Esophagus squamous epithelium (tissue), 5 donors: ENCODE measurements at places on chromosomes 4 and X.

DNA sequence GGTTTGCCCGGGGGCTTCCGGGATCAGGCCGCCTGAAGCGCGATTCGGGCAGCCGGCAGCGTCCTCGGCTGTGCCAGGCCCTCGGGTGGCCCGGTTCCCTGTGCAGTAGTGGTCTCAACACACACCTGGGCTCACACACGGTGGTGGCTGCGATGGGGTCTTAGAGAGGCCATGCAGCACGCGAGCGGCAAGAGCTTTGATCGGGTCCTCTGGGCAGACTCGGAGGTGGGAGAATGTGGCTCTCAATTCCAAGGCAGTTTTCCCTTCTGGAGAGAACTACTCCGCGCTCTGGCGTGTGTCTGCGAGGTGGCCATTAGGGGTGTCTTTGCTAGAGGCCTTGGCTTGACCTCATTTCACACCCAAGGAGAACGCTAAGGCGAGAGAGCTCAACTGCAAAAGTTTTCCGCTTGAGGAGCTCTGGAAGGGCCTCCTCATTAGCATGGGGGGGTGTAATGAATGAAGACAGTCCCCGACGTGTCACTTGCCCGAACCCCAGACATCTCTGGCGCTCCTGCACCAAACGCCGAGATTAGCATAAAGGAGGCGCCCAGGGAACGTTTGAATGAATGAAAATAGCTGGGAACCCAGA, 771 bp upstream of the RBPJ start:
- no peak for DNase-seq

- DNase-seq: no peak
Observed at GRCh38 chrX:38312436-38312835, 14.9 kb downstream of the RPGR start.

GRCh38 chr4:151771664-151772063, 10.9 kb upstream of the GATB start:
- no peak for DNase-seq

- DNase-seq: no peak
Observed at GRCh38 chr4:71604785-71605184, 179.1 kb downstream of the GC start.

DNA sequence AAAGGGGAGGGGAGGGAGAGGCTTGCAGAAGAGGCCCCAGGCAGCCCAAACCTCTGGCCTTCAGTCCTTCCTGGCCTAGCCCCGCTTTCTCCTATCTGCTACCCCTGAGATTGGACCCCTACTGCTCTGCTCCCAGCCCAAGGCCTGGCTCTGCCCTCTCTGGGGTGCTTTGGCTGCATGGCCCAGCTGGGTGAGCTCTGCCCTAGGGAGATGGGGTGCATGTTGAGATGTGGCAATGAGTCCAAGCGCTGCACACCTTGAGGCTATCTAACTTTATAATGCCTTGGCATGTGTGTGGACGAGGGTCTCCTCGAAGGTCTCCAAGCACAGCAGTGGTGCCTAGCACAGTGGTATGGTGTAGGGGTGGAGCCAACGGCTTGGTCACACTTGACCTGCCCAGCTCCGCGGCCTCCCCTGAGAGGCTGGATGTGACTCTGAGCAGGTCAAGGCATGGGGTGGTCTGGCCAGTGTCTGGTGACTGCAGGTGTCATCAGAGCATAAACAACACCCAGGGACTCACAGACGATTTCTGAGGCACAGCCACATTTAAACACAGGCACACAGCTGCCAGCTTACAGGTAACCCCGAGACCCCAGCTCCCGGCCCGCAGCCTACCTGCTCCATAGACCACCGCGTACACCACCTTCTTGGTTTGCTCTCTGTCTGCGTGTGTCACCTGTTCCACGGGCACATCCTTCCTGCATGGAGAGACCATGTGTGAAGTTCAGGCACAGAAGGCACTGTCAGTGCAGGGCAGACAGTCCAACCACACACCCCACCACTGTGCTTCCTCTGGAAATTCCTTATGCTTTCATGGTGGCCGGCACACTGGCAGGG, 36.3 kb downstream of the NAT8L start:
- no peak for DNase-seq

- DNase-seq: no peak
Observed at GRCh38 chr4:4339504-4340085, 47.3 kb upstream of the NSG1 start.

- no peak for DNase-seq
Observed at GRCh38 chr4:16785793-16786527, 112.5 kb downstream of the LDB2 start.

DNA sequence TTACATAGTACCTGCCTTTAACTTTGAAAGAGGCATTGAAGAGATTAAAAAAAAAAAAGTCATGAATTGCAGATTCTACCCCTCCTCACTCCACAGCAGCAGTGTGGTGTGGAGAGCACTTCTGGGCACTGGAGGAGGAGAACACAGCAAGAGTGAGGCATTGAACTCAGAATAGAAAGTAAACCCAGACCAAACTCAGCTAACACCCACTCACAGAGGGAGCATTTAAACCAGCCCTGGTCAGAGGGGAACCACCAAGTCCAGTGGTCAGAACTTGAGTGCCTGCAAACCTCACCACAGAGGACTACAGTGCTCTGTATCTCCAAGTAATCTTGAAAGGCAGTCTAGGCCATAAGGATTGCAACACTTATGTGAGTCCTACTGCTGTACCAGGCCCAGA, 15.6 kb upstream of the UGT2A1 start:
- no peak for DNase-seq

DNA sequence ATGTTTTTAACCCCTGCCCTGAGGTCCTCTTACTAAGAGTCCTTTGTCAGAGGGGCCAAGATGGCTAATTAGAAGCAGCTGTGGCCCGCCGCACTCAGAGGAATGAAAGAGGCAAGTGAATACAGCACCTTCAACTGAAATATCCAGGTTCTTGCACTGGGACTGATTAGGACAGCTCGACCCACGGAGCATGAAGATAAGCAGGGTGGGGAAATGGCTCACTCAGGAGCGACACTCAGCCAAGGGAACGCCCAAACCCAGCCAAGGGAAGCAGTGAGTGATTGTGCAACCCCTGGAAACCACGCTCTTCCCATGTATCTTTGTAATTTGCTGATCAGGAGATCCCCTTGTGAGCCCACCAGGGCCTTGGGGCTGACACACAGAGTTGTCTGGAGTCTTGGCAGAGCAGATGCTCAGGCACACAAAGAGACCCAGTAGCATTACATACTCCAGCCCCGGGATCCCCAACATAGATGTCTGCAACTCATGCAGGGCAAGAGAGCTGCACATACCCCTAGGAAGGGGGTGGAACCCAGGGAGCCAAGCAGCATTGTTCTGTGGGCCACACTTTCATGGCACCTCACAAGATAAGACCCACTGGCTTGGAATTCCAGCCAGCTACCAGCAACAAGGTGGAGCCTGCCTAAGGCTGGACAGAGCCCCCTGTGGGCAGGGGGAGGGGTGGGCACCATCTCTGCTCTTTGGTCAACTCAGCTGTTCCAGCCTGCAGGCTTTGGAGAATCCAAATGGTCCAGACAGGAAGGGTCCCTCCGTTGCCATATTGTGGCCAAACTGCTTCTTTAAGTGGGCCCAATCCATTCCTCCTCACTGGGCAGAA, 23.3 kb downstream of the F8A3 start:
- no peak for DNase-seq

GRCh38 chrX:32084757-32085156, 1012.9 kb upstream of the FTHL17 start:
- no peak for DNase-seq

DNA sequence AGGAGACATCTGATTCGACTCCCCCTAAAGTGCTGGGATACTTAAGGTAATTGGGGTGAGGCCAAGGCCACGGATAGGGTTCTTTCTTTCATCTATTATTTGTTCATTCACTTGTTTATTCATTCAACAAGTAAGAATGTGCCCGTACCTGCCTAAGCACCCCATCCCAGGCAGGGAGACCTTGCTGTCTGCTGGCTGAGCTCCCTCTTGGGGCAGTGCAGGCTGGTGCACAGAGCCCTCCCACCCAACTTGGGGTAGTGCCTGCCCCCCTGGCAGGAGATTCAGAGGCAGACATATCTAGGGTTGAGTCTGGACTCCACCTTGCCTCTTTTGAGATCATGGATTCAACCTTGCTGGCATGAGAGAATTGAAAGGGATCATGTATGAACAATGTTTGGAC, 95.7 kb downstream of the DRD5 start:
- no peak for DNase-seq

DNA sequence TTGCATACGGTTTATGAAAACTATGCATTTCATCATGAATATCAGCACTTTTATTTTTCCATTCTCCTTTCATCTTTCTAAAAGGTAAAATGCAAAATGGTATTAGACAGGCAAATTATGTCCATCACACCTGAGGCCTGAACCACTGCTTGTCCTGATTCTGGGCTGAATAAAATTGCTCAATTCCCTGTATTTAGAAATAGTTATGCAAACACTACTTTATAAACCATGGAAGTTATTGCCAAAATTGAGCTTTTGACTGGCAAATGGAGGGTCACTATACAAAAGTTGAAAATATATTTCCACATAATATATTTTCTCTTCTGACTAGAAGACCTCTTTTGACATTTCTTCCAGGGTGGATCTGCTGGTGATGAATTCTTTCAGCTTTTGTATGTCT, 21.1 kb downstream of the FAM47E start:
- DNase-seq: no peak

GRCh38 chrX:104697294-104697693, 131.3 kb downstream of the IL1RAPL2 start:
- DNase-seq: no peak

GRCh38 chrX:40157228-40158035, 59.7 kb upstream of the BCOR start:
- no peak for DNase-seq

DNA sequence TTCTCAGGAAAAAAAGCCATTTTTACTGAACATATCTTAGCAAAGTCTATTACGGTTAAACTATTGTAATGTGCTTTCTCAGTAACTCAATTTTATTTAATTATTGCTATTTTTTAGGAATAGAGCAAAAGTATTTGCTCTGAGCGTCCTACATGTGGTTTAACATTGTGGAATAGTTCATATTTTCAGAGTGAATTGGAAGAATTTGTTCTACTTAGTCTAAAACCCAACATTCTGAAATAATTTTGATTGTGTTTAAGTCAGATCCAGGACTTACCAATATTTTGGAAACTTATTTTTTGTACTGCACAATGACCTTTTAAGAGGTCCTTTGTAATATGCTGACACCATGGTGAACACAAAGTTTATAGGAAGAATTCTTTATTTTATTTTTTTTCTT, 27.2 kb downstream of the CXCL1 start:
- DNase-seq: no peak
